Liver (tissue), 10 donors: ENCODE measurements at places on chromosomes 16 and 17.

GRCh38 chr16:31886227-31886626 is 12.6 kb downstream of the ZNF267 start:
- no peak for DNase-seq

GRCh38 chr17:17713839-17714238 is 32.6 kb downstream of the RAI1 start:
- no peak for DNase-seq

DNA sequence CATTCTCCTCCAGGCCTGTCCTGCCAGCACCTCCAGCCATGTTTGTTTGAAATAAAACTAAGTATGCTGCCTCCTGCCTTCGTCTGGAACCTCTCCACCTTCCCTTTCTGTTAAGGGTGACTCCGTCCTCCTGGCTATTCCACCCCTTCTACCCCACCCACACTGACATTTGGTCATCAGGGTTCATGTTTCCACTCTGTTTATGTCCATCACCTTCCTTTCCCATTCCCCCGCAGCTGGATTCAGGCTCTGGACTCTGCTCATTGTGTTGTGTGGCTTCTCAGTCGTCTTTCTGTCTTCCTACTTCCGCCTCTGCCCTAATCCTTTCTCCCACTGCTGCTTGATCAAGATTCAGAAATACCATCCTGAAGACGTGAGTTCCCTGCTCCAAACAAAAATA is 28.6 kb downstream of the EPN2 start:
- DNase-seq, result no peak

- no peak for DNase-seq
Observed at GRCh38 chr17:28879886-28880571, 17.5 kb downstream of the FLOT2 start.

DNA sequence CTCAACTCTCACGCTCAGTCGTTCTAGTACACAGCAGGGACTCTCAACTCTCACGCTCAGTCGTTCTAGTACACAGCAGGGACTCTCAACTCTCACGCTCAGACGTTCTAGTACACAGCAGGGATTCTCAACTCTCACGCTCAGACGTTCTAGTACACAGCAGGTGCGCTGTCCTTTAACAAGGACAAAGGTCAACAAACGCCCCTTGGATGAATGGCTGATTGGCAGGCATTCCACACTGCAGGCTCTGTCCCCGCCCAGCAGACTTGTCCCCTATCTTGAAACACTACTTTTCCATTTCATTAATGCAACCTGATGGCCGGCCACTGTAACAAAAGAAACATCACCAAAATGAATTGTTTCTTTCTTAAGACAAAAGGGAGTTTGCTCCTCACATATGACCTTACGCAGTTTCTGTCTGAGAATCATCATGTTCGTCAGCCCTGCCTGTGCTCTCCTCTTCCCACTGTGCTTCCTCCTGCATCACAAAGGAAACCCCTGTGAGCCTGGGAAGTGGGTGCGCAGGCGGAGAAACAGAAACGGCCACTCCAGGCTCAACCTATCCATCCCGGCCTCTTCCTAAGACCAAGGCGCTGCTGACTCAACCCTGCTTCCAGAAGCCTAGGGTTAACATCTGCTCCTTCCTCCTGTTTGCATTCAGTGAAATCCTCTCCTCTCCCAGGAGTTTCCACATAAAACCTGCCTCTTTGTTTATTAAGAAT is 59.8 kb downstream of the ANKRD11 start:
- no peak for DNase-seq

DNA sequence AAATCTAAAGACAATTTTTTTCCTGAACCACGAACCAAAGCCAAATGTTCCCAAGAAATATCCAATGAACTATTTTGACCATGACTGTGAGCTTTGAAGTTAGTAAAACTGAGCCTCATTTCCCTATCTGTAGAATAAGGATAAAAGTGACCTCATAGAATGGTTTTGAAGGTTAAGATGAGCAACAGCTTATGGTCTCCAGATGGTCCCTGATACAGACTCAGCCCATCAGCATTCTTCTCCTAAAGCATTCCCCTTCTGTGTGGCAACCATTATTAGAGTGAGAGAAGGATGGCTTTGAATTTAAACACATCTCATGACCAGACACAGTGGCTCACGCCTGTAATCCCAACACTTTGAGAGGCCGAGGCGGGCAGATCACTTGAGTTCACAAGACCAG is 70.1 kb downstream of the COPRS start:
- DNase-seq, result no peak

DNA sequence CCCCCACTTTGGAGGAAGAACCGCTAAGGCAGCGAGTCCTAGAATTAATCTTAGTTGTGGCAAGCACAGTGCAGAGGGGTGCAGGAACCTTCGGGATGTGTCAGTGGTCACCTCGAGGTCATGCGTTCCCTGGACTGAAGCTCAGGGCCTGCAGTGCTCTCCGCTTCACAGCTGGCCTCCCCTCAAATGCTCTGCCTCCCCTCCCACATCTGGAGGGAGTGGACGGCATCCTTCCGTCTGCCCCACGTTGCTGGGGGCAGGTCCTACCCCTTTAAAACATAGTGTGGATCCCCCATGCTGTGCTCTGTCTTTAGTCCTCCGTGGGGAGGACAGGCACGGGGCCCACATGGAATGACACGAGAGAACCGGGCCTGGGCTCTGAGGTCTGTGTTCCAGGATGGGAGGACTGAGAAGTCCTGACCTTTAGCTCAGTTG is 99.5 kb upstream of the CDC42EP4 start:
- DNase-seq, result no peak

DNA sequence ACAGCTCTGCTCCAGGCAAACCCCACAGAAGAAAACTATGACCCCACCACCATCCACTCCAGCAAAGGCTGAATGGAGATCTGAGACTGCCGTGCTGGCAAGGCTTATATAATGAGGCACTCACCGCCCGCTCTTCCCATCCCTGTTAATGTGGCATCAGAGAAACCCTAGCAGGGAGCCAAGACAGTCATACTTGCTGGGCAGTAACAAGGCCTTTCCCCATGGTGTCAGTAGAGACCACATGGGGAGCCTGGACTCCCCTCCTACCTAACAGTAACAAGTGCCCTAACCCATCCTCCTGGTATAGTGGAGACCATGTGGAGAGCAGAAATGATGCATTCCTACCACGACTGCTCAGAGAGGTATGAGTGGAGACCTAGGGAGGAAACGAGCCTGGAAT is 235.2 kb downstream of the C16orf78 start:
- DNase-seq, result no peak

DNA sequence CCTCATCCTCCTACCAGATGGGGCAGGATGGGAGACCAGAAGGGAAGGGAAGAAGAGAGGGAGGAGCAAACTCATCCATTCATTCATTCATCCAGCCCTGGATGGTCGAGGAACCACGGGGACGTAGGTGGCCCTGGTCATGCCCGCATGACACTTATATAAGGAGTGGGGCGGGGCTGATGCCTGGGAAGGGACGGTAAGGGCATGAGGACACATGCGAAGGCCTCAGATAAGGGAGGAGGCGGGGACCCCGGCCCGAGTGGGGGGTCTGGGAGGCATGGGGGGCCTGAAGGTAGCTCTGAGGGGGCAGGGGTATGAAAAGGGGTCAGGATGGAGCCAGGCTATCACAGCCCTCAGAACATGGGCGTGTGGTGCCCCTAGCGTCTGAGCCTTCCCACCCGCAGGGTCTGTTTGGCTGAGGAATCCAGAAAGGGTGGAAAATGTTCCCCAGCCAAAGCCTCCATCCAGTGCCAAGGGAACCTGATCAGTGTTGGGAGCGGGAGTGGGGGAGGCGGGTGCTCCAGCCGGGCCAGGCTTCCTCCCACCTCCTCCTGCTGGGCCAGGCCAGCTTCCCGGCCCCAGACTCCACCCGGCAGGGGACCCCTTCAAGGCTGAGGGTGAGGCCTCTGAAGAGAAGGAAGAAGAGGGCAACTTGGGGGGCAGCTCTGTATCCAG is 17.6 kb upstream of the CD79B start:
- no peak for DNase-seq
